ENCODE measurements at places on chromosomes 2 and 18.
A peak's percentile ranks its signal among the peaks of the same experiment; 100 is the strongest.

DNA sequence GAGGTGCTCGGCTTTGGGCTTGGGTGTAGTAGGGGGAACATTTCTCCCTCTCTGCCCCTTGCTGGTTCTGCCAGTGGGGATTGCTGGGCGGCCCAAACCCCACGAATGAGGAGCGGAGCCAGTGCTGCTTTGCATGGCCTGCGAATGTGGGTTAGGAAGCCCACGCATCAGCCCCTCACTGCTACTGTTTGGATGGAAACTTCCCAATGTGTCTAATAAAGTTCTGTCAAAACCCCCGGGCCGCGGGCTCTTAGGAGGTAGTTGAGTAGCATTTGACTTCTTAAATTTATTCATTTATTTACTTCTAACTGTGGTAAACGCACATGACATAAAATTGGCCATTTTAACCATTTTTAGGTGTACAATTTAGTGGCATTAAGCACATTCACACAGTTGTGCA is 161.3 kb upstream of the FHL2 start:
- DNase-seq: no peak

DNA sequence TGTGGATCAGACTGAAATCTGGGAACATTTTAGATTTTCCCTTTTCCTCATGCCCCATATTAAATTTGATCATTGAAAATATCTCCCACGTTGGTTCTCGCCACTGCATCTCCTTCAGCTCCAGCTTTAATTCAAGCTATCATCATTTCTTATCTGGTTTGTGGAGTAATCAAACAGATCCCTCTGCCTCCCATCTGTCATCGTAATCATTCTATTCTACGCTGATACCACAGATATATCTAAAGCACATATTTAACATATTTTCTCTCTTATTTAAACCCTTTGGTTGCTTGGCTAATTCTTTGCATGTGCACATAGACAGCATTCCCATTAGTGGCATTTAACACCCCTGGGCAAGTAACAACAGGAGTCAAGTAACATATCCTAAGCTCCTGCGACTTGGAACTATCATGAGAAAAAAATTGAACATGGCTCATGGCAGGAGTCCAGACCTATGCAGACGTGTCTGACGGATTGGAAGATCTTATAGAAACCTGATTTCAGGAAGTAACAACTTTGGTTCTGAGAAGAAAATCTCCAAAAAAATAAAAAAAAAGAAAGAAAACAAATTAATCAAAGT is 158.8 kb upstream of the KYNU start:
- no peak for DNase-seq

- no peak for DNase-seq
Observed at GRCh38 chr2:183242937-183243336, 118.7 kb downstream of the NUP35 start.

GRCh38 chr2:41701231-41701630 is 346.6 kb upstream of the PKDCC start:
- DNase-seq: no peak

DNA sequence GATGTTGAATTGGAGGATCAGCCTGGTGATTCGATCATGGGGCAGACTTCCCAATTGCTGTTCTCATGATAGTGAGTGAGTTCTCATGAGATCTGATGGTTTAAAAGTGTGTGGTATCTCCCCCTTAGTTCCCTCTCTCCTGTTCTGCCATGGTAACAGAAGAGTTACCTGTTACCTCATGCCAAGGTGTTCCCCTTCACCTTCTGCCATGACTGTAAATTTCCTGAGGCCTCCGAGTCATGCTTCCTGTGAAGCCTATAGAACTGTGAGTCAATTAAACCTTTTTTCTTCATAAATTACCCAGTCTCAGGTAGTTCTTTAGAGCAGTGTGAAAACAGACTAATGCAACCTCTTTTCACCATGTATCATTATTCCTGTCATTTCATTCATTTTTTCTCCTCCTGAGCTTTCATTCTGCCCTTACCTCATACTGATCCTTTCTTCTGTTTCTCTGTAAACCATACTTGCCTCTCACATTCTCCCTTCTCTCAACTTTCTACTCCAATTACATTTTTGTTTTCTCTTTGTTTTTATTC is 22.0 kb downstream of the STARD6 start:
- no peak for DNase-seq

GRCh38 chr18:31428211-31428610 is 19.3 kb upstream of the DSG3 start:
- no peak for DNase-seq

DNA sequence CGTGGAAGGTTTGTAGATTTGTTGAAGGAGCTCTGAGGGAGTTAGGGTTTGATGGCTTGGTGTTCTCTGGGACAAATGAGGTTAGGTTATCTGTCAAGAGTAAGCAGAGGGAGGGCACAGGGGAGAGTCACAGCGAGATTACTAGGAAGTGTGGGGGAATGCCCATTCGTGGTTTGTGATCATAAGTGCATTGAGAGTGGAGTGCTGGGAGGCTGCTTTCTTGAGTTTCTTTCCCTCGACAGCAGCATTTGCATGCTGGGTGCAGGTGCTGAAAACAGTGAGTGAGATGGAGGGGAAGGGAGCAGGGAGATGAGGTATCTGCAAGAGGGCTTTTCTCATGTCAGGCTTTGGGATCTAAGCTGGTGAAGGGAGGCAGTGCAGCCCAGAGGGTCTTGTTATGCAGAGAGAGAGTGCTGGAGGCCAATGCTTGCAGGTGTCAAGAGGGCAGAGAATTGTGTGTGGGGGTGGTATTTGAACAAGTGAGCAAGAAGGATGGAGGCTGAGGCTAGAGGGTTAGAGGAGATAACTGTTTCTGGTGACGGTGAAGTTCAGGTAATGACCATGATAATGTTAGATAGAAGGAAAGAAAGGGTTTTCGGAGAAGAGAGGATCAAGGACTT is 8.8 kb downstream of the RALB start:
- peak; percentile 32 for DNase-seq

GRCh38 chr2:204018717-204019116 is 82.2 kb downstream of the ICOS start:
- DNase-seq: no peak

DNA sequence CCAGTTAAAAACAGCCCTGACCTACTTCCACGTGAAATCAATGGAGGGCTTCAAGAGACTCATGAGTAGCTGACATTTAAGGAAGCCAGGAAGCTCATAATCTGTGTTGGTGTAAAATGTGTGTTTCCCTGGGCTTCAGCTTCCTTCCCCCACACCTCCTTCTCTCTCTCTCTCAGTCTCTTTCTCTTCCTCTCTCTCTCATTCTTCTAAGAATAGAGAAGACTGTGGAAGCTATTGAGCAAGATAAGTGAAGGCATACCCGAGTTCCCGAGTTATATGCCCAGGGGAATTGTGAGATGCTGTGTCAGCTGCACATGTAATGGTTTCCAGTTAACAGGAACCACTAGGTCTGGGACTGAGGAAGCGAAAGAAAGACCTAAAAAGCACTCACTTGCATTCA is 199.4 kb downstream of the NYAP2 start:
- no peak for DNase-seq

All from B cell (primary cell).